Kidney capillary endothelial cell (primary cell): ENCODE measurements at places on chromosomes 7 and 10.

DNA sequence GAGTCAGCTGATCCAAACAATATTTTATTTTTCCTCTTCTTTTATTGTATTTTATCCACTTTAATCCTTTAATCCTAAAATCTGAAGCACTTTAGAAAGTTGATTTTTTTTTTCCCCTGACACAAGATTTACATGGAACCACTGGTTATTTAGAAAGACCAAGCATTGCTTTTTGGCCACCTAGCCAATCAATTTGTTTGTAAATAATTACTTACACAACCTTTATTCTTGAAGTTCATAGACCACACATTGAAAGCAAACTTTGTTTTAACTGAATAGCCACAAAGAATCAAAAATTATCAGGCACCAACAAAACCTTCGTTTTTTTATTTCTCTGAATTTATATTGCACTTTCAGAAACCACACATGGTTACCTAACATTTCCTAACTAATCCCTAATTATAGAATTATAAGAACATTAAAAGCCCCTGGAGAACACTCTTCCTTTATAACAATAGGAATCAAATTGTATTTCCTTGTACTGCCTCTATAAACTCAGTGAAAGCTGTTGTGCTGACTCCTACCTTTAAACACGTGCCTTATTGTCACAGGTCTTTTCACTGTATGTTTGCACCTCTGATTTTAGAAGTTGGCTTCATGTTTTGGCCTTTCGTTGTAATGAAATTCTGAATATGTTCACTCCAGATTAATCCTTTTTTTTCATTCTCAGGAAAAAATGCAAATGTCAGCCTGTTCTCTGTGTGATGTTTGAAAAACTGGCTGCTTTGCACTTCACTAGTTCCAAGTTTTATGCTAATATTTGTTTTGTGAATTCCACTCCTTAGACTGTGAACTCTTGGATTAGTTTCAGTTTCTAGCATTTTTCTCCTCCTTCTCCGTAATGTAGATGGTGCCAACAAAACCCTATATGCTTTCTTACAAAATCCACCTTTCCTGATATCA, 1511.9 kb downstream of the REEP3 start:
- DNase-seq, result no peak

DNA sequence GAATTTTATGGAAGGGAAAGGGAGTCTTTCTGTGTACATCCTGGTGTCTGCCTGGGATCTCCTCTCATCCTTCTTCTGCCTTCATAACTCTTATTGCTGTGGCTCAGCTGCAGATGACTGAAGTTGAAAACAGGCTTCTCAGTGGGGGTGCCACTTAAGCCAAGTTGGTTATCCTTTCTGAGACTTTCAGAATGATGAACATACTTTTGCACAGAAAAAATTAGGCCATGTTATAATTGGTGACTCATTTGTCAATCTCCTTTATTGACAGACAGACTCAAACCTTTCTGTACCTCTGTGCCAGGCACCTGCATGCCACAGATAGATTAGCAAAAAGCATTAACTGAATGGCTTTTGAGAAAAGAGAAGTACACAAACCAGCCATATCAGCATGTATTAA, 430.3 kb downstream of the SORCS1 start:
- no peak for DNase-seq

- DNase-seq, result no peak
Observed at GRCh38 chr7:74655324-74655723, 2.2 kb upstream of the GTF2I start.

DNA sequence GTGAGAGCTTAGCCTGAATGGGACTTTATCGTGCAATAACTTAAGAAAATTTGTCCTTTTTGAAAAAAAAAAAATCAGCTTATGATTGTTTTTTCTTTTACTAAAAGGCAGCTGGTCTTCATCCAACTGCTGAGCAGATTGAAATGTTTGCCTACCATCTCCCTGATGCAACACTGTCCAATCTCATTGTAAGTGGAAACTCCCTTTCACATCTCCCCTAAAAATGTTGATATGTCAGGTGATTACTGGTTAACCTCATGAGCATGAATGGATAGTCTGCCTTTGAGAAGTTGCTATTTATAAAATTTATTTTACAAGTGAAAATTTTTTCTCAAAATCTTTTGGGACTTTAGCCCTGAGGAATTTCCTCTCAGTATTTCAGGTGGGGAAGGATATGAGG, 17.8 kb upstream of the HKDC1 start:
- no peak for DNase-seq

GRCh38 chr7:128841921-128842673, 11.9 kb downstream of the FLNC start:
- no peak for DNase-seq

- no peak for DNase-seq
Observed at GRCh38 chr7:119931230-119931824, 341.6 kb upstream of the KCND2 start.

GRCh38 chr7:9192969-9193368, 759.6 kb downstream of the NXPH1 start:
- no peak for DNase-seq

GRCh38 chr10:43905512-43906236, 257.0 kb upstream of the ZNF32 start:
- no peak for DNase-seq

GRCh38 chr7:152078786-152079185, 53.3 kb downstream of the GALNT11 start:
- DNase-seq, result no peak

GRCh38 chr10:132452216-132452650, 55.2 kb downstream of the PWWP2B start:
- no peak for DNase-seq

- peak; percentile 67 for DNase-seq
Observed at GRCh38 chr10:119395280-119396007, 147.1 kb downstream of the RGS10 start.

DNA sequence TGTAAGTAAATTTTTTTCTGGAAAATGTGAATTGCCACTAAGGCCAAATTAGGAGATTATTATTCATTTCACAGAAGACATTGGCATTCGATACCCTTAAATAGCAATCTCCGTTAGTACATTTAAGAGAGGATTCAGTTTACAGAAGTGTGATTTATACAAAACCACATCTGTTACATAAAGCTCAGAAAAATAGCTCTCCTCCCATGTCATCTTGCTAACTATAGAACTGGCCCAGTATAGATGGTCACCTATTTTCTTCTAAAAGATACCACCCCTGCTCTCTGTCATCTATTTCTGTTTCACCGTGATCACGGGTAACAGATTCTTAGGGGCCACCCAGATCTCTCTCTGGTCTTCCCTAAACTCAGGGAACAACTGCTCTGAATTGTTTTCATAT, 119.1 kb downstream of the HIP1 start:
- DNase-seq, result no peak

DNA sequence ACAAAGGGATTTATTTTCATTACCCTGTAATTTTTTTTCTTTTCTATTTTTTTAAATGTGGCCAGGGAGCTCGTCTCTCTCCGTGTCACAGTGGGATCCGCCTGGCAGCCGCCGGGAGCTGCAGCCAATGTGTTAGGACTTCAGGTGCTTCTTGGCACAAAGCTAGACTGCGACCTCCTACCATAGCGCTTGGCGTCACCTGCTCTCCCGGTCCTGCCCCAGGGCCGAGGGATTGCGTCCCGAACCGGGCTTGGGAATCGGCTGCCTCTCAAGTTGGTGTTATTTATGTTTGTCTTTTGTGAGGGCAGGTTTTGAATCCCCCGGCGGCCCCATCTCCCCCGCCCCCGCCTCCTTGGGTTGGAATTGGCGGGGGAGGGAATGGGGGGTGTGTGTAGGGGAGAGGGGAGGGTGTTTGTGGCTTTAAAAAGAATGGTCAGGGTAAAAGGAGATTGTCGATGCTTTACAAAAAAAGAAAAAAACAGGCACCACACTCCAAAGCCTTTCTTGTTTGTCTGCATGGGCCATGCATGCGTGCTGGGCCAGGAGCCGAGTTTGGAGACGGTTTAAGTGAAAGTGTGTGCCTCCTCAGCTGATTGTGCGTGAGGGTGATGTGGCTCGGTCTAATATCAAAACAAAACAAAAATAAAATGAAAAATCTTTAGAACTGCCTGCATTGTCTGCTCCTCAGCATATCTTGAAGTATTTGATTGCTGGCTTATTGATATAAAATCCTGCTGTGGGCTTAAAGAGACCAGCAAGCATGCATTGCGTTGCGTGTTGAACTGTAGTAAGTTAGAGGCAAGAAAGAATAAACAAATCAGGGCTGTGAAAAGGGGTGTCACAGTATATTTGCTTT, 1.2 kb downstream of the PPP1R9A start:
- peak; percentile 21 for DNase-seq

- no peak for DNase-seq
Observed at GRCh38 chr10:73253225-73253555, 746 bp upstream of the MRPS16 start.

DNA sequence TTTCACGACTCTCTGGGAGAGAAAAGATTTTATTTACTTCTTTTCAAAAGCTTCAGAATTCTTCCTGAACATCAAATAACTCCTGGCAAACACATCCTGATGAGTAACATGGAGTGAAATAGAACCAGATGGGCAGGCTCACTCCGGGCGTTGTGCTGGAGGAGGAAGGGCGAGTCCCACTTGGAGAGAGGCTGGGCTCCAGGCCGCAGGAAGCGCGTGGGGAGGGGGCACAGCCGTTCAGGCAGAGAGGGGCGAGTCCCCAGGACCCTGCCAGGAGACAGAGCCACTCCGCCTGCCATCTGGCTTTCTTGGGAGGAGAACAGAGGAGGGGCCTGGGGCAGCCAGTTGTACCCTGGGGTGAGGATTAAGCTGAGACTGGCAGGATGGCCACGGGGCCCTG, 265.9 kb upstream of the ZMIZ1 start:
- DNase-seq, result peak; percentile 49

GRCh38 chr10:71326464-71326881, 7.4 kb downstream of the SLC29A3 start:
- DNase-seq, result no peak
